ENCODE measurements at places on chromosomes 7 and 10.
A peak's percentile ranks its signal among the peaks of the same experiment; 100 is the strongest.

- DNase-seq = peak; percentile 70
Observed at GRCh38 chr7:76262683-76263402, 39.6 kb upstream of the HSPB1 start.

GRCh38 chr10:2543142-2543886 is 524.0 kb upstream of the PFKP start:
- DNase-seq = no peak

DNA sequence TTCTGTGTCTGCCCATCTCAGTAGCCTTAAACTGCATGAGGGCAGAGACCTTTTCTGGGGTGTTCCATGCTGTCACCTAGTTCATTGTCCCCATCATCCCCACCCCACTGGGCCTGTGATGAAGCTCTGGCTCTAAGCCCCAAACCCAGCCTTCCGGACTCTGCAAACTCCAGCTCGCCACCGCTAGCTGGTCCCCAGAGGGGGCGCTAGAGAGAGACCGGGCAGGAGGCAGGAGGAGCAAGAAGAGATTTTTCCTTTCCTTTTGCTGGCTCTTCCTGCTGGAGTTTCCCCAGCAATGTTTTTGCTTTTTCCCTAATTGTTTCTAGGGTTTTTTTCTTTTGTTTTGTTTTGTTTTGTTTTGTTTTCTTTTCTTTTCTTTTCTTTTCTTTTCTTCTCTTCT is 234.4 kb downstream of the TEX36 start:
- DNase-seq = no peak

DNA sequence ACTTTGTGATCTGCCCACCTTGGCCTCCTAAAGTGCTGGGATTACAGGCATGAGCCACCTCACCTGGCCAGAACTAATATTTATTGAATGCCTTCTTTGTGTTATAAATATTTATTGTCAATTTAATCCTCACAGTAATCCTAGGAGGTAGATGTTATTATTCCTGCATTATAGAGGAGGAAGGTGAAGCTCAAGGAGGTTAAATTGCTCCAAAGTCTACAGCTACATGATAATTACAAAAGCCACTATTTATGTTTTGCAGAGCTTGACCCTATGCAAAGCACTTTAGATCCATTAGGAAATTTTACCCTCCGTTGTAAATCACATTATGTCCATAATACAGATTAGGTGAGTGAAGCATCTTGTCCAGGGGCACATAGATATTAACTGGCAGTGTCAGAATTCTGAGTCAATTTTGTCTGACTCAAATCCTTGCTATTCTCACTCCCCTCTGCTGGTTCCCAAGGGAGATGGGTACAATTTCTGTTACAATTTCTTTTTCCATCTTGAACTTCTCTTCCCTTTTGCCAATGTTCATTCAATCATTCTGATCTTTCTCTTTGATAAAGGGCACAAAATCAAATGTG is 25.7 kb upstream of the CDK14 start:
- DNase-seq = peak; percentile 14

DNA sequence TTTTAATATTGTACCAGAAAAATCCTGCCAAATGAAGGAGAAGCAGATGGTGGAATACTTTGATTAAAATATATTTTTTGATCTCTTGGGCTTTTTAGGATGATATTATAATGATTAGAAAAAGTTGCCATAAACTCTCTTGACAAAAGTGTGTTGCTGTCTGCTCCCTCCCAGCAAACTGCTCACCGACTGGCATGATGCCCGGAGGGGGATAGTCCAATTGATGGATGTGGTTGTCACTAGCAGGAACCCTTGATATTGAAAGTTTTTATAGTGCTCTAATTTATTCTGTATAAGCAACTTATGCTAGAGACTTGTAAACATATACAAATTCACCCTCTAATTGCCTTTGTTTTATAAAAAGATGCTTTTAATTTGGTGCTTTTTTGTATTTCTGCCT is 114.0 kb downstream of the DNAH11 start:
- DNase-seq = no peak

- no peak for DNase-seq
Observed at GRCh38 chr7:29281782-29282541, 87.4 kb downstream of the CHN2 start.

DNA sequence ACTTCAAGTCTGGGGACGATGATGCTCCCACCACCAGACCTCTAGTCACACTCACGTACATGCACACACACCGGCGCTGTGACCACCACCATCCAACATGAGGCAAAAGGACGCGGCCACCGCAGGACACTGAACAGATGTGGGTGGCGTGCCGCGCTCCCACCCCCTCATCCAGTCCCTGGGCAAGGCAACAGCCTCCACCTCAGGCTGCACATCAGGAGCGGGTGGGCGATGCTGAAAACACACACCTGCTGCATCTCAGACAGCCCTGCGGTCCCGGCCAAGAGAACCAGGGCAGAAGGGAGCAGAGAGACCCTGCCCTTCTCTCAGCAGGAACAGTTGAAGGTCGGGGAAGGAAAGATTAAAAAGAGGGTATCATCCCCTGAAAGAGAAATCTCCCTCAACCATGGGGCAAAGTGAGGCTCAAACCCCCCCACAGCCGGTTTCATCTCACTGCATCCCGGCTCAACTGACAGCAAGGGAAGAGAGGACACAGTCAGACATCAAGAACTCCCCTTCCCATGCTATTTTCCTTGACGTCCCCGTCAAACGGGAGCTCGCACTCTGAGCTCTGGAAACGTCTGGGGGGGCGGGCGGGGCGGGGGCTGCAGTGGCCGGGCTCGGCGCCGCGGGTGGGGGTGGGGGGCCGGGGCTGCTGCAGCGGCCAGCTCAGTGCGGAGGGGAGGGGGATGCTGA is 1.1 kb downstream of the CAMK2G start:
- peak; percentile 50 for DNase-seq

GRCh38 chr10:11789956-11790355 is 33.2 kb upstream of the PROSER2 start:
- DNase-seq = no peak

- DNase-seq = no peak
Observed at GRCh38 chr7:44274623-44274975, 50.8 kb downstream of the CAMK2B start.

DNA sequence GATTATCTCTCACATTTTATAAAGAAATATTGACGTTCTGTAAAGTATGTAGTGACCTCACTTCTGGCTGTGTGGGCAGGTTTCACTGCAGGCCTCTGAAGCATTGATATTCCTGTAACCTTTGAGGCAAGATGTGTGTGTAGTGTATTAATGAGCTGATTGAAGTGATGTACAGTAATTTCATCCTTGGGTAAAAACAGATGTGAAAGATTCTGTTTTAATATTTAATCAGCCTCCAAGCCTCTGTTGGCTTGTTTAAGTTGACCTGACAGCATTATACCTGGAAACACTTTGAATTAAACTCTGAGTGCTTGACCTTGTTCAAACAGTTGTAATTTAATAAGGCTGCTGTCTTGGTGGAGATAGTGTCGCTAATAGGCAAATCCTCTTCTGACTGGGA is 74.9 kb downstream of the KAT6B start:
- no peak for DNase-seq

DNA sequence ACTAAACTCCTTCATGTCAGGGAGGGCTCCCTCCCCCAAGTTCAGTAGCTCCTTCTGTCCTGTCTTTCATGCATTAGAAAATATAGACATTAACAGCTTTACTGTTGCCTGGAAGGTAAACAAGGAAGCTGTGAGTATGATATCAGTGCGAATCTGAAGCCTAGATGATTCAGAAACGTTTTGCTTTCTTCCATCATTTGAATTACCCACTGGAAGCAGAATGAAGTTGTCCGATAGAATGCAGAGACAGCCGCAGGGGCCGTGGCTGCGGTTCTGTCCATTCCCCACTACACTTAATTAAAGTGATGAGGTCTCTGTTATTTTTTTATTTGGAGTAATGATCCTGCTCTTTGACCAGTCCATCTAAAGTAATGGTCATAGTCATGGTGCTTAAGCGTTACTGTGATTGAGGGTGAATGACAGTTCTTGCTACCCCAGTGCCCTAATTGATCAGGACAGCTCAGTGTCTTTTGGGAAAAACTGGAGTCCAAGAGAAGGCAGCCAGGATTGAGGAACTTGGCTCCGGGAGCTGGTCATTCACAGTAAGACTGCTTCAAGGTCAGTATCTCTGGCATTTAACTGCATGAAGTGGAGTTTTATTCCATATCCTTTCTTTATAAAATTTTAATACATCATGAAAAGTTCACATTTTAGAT is 69.9 kb downstream of the PTPRE start:
- DNase-seq = no peak

DNA sequence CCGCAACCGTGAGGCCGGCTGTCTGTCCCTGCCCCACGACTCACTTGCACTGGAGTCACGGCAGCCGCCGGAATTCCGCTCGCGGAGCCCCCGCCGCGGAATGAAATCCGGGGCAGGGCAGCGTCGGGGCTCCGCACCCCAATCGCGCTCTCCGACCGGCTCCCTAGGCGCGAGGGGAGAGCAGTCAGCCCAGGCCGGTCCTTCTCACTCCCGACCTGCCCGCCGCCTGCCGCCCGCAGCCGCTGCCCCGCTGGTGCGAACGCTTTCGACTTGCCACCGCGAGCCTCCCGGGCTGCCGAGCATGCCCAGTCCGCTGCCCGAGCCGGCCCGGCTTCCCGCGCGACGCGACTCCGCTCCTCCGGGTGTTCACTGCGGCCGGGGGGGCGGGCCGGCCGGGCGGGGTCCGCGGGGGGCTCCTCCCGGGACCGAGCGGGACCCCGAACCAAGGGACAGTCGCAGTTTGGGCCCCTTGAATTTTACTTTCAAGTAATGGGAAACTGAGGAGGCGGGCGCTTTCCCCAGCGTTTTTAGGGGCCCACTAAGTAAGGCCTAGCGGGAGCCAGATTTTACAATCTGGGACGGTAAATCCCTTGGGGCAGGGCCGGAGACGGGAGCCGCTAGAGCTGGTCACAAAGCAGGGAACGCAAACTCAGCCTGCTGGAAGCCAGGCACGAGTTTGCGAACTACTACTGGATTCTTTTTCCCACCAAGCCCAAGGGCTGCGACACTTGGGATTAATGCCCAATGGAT is at the start of gene SGMS1:
TSS of gene SGMS1 (minus strand) at position 294 of the 750 bp plus-strand sequence. CDS start 279,842 bp downstream, outside the sequence.
- peak; percentile 97 for DNase-seq

- DNase-seq = no peak
Observed at GRCh38 chr10:130894471-130894870, 417.1 kb downstream of the TCERG1L start.

- no peak for DNase-seq
Observed at GRCh38 chr7:48052748-48053147, 17.4 kb downstream of the C7orf57 start.

DNA sequence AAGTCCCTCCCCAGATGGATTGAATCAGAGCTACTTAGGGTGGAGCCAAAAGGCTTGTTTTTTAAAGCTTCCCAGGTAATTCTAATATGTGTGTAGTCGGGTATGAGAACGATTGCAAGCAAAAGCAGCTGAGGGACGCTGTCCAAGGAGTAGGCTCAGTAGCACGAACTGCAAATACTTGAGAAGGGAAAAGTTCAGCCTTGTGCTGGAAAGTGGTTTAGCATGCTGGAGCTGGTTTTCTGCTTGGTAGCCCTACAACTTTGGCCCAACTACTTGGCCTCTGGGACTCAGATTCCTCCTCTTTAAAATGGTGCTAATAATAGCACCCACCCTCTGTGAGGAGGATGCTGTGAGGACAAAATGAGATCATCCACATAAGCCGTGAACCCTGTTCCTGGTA is 76.2 kb downstream of the AHR start:
- no peak for DNase-seq

DNA sequence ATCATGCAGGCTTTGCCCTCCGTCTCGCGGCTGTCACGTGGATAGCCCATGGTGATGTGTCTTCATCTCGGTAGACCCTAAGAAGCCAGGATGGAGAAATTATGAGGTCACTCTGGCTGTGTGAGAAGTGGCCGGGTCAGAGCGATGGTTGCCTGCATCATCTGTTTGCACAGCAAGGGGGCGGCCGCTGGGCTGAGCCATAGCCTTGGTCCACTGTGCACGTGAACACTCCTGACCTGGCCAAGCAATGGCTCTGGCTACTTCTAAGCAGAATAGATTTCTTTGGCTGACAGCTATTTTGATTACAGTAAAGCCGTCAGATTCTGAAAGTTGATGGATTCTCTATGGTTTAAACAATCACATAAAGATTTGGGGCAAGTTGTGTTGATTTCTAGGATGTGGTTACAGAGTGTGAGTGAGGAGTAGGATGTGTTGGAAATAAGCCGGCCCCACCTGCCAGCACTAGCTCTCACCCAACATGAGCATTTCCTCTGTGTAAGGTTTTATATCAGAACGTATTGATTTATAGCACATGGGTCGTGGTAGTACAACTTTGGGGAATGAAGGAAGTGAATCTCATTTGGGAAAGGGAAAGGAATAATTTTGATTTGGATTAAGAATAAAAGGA is 214.4 kb upstream of the GPR26 start:
- no peak for DNase-seq

- no peak for DNase-seq
Observed at GRCh38 chr10:3484306-3485056, 300.5 kb downstream of the KLF6 start.

GRCh38 chr7:55031075-55031474 is 12.3 kb downstream of the EGFR start:
- no peak for DNase-seq

DNA sequence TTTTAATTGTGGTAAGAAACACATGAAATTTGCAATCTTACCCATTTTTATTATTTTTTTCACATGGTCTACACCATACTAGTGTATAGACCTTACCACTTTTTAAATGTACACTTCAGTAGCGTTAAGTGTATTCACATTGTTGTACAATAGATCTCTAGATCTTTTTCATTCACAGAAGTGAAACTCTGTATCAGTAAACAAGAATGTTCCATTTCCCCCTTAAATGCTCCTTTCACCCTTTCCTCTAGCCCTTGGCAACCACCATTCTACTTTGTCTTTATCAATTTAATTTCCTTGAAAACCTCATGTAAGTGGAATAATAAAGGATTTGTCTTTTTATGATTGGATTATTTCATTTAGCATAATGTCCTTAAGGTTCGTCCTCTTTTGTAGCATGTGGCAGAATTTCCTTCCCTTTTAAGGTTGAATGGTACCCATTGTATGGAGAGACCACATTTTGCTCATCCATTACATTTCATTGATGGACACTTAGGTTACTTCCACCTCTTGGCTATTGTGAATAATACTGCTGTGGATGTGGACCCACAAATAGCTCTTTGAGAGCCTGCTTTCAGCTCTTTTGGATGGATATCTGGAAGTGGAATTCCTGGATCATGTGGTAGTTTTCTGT is 45.7 kb downstream of the SNX10 start:
- no peak for DNase-seq

DNA sequence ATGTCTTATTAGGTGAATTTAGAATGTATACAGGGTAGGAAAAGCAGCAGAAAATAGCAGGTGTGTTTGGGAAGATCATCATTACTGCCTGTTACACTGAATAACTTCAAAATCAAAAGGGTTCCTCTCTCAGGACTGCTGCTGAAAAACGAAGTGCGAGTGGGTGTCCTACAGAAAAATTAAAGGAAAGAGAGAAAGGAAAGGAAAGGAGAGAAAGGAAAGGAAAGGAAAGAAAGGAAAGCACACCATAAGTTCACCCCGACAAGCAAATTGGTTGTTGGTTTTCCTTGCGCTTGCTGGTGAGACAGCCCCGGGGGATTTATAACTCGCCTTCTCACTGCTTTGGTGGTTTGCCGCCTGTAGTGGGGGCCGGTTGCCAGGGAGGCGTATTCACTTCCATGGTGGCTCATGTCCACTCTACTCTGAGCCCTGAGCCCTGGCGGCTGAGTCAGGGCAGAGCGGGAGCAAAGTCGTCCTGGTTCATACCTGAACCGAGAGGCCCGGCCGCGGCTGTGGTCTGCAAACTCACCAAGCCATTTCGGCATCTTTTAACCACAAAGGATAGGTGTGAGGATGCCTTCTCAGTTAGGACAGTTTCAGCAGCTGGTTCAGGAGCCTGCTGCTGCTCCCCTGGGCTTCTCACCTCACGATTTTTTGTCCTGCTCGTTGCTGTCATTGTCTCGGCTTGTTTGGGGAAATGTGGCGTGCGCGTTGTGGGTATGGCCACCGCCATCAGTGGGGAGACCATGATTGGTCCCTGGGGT is 26.1 kb downstream of the INPP5A start:
- DNase-seq = no peak

Data from retina (tissue), 1 donor.